ENCODE measurements at places on chromosomes 6 and 20.

DNA sequence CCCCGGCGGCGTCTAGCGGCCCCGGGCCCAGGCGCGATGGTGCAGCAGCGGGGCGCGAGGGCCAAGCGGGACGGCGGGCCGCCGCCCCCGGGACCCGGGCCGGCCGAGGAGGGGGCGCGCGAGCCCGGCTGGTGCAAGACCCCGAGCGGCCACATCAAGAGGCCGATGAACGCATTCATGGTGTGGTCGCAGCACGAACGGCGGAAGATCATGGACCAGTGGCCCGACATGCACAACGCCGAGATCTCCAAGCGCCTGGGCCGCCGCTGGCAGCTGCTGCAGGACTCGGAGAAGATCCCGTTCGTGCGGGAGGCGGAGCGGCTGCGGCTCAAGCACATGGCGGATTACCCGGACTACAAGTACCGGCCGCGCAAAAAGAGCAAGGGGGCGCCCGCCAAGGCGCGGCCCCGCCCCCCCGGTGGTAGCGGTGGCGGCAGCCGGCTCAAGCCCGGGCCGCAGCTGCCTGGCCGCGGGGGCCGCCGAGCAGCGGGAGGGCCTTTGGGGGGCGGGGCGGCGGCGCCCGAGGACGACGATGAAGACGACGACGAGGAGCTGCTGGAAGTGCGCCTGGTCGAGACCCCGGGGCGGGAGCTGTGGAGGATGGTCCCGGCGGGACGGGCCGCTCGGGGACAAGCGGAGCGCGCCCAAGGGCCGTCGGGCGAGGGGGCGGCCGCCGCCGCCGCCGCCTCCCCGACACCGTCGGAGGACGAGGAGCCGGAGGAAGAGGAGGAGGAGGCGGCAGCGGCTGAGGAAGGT is 715 bp downstream of the SOX12 start:
- DNase-seq: peak; percentile 73

GRCh38 chr20:227439-228105 is 514 bp downstream of the DEFB129 start:
- DNase-seq: no peak

- no peak for DNase-seq
These were observed 409.3 kb upstream of the RUNX2 start for GRCh38 chr6:44918671-44919296.

- DNase-seq: no peak
These were observed 42.4 kb downstream of the PTCHD4 start for GRCh38 chr6:48068278-48069251.

DNA sequence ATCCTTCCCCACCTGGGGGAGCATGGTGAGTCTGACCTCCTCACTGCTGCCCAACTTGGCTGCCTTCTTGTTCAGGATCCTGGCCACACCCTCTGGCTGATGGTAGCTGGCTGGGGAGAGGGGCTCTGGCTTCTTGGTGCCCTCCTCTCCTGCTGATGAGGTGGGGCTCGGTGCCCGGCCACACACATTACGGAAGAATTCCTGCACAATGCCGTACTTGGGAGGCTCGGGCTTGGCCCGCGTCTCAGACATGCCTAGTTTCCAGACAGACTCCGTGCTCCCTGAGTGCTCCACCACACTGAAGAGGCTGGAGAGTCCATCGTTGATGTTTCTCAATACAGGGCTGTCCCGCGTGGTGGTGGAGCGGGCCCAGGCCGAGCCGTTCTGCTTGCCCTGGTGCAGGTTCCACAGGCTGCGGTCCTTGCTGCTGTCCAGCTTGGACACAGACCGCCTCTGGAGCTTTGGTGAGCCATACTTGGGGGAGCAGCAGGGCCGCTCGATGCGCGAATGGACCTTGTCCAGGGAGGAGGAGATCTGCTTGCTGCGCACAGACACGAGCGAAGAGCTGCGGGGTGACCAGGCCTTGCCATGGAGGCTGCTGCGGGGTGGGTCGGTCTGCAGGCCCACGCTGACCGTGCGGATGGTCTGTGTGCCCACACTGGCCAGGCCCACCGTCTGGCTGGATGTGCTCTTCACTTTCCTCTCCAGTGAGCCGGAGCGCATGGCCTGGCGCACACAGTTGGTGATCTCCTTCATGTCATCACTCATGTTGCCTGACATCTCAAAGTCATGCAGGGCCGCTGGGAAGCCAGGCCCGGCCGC is 19.9 kb upstream of the DSN1 start:
- DNase-seq: no peak

DNA sequence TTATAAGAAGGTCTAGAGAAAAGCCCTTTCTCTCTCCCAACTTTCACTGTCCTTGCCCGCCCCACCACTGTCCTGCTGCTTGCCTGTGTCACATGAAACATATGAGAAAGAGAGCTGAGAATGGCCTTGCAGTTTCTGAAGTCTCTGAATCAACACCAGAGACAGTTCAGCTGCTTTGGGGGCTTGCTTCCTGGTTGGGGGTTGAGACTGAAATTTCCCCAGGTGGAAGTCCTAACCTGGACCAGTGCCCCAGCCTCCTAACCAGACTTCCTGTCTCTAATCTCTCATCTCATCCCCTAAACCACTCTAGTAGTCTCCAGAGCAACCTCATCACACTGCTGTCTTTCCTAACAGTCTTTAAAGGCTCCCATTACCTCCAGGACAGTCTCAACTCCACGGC is 10.7 kb downstream of the TRAM2 start:
- no peak for DNase-seq

DNA sequence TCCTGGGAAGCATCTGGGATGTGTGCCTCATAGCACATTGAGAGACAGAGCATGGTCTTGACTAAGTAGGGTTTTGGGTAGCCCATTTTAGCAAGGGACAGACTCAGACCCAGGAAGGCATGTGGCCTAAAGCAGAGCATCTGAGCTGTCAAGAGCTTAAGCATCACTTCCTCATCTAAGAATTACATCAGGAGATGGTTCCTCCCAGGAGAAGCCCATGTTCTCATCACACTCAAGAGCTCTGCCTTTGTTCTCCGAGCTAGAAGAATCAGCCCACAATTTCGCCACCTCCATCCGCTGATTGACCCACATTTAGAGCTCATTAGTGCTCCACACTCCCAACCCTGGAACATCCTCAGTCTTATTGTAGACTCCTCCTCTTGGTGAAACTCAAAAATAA is 68.3 kb downstream of the NPEPL1 start:
- DNase-seq: no peak

DNA sequence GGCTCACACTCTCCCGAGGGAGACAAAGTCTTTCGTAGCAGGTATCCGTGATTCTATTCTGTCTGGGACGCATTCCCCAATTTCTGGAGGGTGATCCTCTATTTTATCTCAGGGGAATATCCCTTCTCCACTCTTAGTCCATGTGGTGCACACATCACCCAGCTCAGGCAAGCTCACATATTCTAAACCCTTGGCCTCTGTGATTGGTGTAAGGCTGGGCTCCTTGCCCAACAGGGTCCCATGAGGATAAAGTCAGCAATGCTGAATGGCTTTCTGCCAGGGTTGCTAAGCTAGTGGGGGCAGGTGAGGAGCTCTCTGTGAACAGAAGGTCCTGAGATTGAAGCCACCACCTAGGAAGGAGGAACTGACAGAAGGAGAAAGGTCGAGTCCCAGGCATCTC is 137.2 kb downstream of the CDH26 start:
- no peak for DNase-seq

GRCh38 chr20:33415948-33416347 is 14.6 kb upstream of the CDK5RAP1 start:
- peak; percentile 47 for DNase-seq

- no peak for DNase-seq
These were observed 27.1 kb upstream of the TOP1 start for GRCh38 chr20:41001497-41001896.

- no peak for DNase-seq
These were observed 130.5 kb downstream of the MYB start for GRCh38 chr6:135311446-135312200.

DNA sequence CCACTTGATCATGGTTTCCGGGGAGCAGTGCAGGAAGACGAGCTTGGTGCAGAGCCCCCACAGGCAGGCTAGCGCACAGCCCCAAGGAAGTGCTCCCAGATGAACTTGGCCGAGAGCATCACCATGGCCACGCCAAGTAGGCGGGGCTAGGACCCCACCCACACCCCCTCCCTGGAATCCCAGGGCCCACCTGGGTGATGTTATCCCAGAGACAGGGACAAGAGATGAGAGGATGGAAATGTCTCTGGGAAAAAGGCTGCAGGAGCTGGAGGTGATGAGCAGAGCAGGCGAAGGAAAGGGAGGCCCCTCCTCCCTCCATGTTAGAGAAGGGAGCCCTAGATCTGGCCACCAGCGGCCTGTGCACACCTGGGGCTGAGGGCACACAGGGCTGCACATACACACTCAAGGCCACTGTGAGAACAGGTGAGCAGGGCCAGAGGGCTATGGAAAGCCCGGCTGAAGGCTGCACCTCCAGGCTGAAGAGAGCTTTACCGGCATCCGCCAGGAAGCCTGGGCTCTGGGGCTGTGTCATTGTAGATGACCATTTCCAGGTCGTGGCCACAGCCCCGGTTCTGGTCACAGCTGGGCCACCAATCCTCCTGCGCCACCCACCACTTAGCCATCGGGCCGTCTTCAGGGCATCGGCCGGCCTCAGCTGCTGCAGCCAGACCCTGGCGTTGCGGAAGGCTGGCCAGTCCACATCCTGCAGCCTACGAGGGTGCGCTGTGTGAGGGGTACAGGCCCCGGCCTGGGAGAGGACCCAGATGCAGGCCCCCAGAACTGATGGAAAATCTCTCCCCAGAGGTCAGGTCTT is 24.9 kb downstream of the NPEPL1 start:
- no peak for DNase-seq

DNA sequence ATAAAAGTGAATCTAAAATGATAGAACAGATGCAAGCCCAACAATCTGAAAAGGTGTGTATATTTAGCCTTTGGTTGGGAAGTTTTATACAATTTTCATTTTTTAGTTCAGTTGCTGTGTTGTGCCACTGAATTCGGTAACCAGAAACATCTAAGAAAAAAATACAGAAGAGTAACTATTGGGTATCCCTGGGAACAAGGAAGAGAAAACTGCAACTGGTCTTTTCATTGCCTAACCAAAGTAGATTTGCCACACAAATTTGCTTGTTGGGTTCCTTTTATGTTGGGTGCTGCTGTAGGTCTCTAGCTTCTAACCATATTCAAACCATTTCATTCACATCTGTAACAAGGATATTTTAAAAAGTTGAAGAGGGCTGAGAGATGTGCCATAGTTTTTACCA is 2.8 kb upstream of the TMEM30A start:
- DNase-seq: no peak

DNA sequence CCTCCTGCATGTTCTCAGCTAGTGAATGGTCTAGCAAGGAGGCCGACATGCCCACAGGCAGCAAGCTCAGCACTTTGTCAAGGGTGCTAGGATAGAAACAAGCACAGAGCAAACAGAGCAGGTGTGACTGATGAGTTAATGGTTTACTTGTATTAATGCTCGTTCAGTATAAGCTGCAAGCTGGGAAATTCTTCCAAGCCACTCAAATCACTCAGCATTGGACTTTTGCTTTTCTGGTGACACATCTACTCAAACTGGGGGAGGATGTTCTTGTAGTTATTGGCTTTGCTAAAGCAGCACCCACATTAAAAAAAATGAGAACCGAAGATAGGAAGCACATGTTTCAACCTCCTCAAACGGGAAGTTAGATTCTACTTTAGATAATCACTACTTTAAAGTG is 43.1 kb upstream of the NEDD9 start:
- DNase-seq: no peak

DNA sequence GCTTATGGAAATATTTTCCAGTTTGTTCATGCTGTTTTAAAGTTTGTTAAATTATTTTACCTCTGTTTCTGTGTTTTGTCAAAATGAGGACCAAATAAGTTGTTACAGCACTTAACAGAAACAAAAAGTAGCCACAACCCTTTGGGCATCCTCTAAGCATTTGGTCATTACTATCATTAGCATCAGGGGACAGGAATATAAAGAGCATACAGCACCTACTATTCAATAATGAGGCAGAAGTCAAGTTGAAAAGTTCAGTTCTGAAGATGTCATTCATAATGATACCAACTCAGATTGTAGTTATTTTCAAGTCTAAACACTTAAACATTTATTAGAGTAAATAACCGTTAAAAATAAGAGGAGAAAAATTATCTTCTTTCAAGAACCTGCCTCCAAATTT is 862.3 kb upstream of the FLRT3 start:
- DNase-seq: no peak

- DNase-seq: no peak
These were observed 2.3 kb downstream of the MANBAL start for GRCh38 chr20:37291724-37292126.

GRCh38 chr20:32327087-32327681 is 30.9 kb upstream of the ASXL1 start:
- no peak for DNase-seq

DNA sequence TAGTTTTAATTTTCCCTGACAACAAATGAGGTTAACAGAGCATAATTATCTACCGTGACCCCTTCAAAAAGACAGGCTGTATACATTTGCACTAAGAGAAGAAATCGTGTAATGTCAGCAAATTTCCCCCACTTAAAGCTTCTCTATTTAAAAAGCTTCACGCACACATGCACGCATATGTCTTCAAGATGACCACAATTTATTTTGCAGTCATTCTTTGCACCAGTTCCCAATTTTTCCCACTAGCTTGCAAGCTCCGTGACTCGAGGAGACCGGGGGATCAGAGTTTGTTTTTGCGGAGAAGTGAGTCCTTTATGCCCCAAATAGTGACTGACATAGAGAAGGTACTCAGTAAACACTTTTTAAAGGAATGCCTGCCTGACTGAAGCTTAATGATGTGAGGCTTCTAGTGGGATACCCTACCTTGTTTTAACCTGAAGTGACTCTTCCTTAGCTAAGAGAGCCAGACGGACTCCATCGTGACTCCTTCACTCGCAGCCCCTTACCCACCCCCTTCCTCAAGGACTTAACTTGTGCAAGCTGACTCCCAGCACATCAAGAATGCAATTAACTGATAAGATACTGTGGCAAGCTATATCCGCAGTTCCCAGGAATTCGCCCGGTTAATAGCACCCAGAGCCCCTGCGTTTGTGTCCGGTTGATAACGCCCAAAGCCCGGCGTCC is 9.3 kb upstream of the NQO2 start:
- DNase-seq: peak; percentile 76

DNA sequence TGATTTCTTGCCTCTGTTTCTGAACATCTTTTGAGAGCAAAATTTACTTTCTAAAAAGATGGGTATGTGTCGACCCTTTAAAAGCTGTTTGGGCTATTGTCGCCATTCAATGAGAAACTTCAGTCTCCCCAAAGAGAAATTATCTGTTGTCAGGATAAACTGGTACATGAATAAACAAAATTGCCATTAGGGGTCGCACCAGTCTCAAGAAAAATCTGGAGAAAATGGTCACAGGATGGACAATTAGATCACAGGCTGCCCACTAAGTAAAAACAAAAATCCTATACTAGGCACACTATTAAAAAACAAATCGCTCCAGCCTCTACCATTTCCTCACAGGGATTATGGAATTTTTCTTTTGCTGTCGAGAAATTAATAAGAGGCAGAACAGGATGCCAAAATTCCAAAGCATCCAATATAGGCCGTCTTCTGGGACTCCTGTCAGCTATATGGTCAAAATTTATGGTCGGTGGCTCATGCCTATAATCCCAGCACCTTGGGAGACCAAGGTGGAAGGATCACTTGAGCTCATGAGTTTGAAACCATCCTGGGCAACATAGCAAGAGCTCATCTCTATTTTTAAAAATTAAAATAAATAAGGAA is 5.5 kb upstream of the HLA-E start:
- peak; percentile 57 for DNase-seq
